ENCODE measurements at places on chromosomes 5 and 9. TPM values are rescaled to one million over a fixed set of nuclear protein-coding genes. Genes with fewer than 3 reads are reported as not detected.

- H3K36me3 ChIP-seq = peaks cover 23% of the 10 kb centered on the region
- no peaks in the 10 kb centered on the region for H3K27me3 ChIP-seq
- H3K4me1 ChIP-seq = no peaks in the 10 kb centered on the region
- no peak for DNase-seq
Measured at GRCh38 chr9:32404856-32405255, 20.4 kb downstream of the ACO1 start.

GRCh38 chr5:113278976-113279375 lies 155.8 kb downstream of the TSSK1B start:
- H3K27me3 ChIP-seq = no peaks in the 10 kb centered on the region
- H3K27ac ChIP-seq = no peak overlapping the region

DNA sequence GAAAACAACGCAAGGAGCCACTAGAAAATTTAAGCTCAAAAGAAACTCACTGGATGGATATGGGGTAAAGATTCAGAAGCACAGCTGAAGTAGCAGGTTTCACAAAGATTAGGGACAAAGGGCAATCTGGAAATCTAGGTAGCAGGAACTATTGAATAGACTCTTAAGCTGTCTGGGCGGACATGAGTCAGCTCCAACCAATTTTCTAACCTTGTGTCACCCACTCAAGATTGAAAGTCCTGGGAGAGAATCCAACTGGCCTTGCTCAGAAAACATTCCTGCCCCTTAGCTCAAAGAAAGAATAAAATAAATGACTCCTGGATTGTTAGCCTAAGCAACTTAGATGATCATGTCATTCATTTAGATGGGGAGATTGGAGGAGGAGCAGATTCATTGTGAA lies 69.2 kb downstream of the STK32A start:
- H3K36me3 ChIP-seq = no peaks in the 10 kb centered on the region
- H3K27ac ChIP-seq = peak overlapping the region; percentile 25
- no peaks in the 10 kb centered on the region for H3K4me1 ChIP-seq
- no peak overlapping the region for H3K4me3 ChIP-seq
- DNase-seq = no peak
- no peaks in the 10 kb centered on the region for H3K27me3 ChIP-seq

- peak overlapping the region; percentile 62 for H3K4me3 ChIP-seq
- H3K27ac ChIP-seq = peak overlapping the region; percentile 99
- peaks cover 46% of the 10 kb centered on the region for H3K4me1 ChIP-seq
- no peaks in the 10 kb centered on the region for H3K36me3 ChIP-seq
- DNase-seq = no peak
Measured at GRCh38 chr9:134325096-134325812, 1.0 kb upstream of the RXRA start.

- H3K27me3 ChIP-seq = no peaks in the 10 kb centered on the region
- H3K4me3 ChIP-seq = no peak overlapping the region
- no peaks in the 10 kb centered on the region for H3K4me1 ChIP-seq
- no peaks in the 10 kb centered on the region for H3K36me3 ChIP-seq
Measured at GRCh38 chr9:91485006-91485405, 61.4 kb upstream of the NFIL3 start.

DNA sequence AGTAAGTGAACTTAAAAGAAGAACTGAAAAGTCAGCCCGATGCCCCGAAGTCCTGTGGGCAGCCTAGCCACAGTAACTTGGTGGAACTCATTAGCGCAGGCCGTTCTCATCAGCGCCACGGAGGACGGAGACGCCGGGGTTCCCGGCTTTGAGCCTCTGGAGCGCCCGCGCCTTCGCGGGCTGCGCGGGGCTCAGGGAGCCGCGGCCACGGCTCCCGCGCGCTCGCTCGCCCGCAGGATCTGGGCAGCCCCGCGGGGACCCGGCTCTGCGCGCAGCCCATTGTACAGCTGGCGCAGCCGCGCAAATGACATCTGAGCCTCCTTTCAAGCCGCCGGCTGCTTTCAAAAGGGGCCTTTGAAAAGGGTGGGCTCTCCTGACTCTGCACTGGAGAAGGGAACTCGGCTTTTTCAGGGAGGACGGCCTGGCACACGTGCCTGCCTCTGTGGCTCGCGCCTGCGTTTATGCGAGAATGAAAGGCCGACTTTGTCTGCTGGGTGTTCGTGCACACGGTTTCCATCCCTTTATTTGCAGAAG lies 40.7 kb downstream of the TLR4 start:
- H3K36me3 ChIP-seq = no peaks in the 10 kb centered on the region
- no peak overlapping the region for H3K4me3 ChIP-seq
- H3K27me3 ChIP-seq = peaks cover 22% of the 10 kb centered on the region
- no peak for DNase-seq

GRCh38 chr5:6251565-6252102 lies 126.7 kb downstream of the MED10 start:
- no peaks in the 10 kb centered on the region for H3K27me3 ChIP-seq
- H3K36me3 ChIP-seq = no peaks in the 10 kb centered on the region
- no peaks in the 10 kb centered on the region for H3K4me1 ChIP-seq
- H3K27ac ChIP-seq = no peak overlapping the region
- DNase-seq = no peak
- no peak overlapping the region for H3K4me3 ChIP-seq

DNA sequence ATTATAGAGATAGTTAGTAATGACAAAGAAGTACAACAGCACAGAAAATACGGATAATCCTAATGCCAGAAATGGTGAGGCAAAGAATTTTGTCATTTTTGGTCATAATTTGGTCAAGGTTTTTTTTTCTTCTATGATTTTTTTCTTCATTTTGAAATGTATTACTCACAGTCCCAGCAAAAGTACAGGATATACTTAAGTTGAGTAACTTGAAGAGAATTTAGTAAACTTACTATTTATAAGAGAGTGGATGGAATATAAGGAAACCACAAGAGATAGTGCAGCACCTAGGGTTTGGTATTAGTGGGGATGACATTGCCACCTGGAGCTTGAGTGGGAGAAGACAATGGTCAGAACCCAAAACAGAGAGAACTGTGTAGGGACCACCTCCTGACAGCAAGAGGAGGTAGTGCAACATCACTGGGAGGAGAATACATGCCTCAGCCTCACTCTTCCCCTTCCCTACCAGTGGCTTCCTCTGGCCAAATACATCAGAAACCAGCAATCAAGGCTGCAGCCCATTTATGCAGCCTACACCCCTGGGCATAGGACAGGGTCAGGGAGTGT lies 434.5 kb upstream of the TRPC7 start:
- DNase-seq = no peak
- no peaks in the 10 kb centered on the region for H3K27me3 ChIP-seq
- no peak overlapping the region for H3K27ac ChIP-seq
- no peaks in the 10 kb centered on the region for H3K4me1 ChIP-seq

GRCh38 chr9:95090871-95091577 lies 226.5 kb downstream of the FANCC start:
- no peak overlapping the region for H3K4me3 ChIP-seq
- H3K27me3 ChIP-seq = no peaks in the 10 kb centered on the region
- H3K27ac ChIP-seq = peak overlapping the region; percentile 87
- peaks cover 3% of the 10 kb centered on the region for H3K36me3 ChIP-seq
- H3K4me1 ChIP-seq = peaks cover 100% of the 10 kb centered on the region

- no peaks in the 10 kb centered on the region for H3K36me3 ChIP-seq
- peaks cover 17% of the 10 kb centered on the region for H3K4me1 ChIP-seq
- no peak overlapping the region for H3K4me3 ChIP-seq
- no peak overlapping the region for H3K27ac ChIP-seq
Measured at GRCh38 chr5:111830333-111830732, 73.3 kb upstream of the NREP start.

DNA sequence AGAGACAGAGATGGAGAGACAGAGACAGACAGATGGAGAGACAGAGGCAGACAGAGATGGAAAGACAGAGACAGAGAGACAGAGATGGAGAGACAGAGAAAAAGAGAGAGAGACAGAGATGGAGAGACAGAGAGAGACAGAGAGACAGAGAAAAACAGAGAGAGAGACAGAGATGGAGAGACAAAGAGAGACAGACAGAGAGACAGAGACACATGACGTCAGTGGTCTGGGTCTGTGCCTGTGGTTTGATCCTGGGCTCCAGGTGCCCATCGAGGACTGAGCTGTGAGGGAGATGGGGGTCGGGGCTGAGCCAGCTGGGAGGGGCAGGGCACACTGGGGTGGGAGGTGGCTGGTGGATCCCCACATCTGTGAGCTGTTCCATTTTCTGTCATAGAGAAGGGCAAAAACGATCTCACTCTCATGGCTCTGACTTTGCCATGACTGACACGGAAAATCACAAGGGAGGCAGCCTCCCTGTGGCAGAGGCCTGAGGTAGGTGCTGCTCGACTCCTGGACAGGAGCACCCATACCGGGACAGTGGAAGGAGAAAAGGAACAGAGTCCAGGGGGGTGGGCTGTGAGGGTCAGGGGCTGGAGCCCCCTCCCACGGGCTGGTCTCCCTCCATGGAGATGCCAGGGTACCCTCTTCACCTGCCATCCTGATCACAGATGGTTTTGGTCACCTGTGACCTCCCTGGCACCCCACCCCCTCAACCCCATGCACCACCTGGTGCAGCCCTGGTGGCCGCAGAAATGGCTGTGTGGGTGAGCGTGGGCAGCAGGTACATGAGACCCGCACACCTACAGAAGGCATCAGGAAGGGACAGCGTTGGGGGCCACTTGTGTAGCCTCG lies 28.8 kb downstream of the GLT6D1 start:
- no peak overlapping the region for H3K27ac ChIP-seq
- H3K4me3 ChIP-seq = no peak overlapping the region
- H3K36me3 ChIP-seq = no peaks in the 10 kb centered on the region
- H3K27me3 ChIP-seq = no peaks in the 10 kb centered on the region
- DNase-seq = no peak
- H3K4me1 ChIP-seq = no peaks in the 10 kb centered on the region

GRCh38 chr5:8457187-8458037 lies 588.5 kb downstream of the MTRR start:
- peak overlapping the region; percentile 74 for H3K4me3 ChIP-seq
- H3K36me3 ChIP-seq = no peaks in the 10 kb centered on the region
- H3K27me3 ChIP-seq = no peaks in the 10 kb centered on the region
- peak; percentile 31 for DNase-seq
- no peaks in the 10 kb centered on the region for H3K4me1 ChIP-seq
- peak overlapping the region; percentile 84 for H3K27ac ChIP-seq

The IL33 gene
- total RNA-seq = 1.9 TPM

The GOLM1 gene
- total RNA-seq = 2.0 TPM

Data from esophagus squamous epithelium (tissue), 5 donors.